IPS DF 6.9 (cell line): ENCODE measurements at places on chromosomes 7 and 10.
A peak's percentile ranks its signal among the peaks of the same experiment; 100 is the strongest.

- no peaks in the 10 kb centered on the region for H3K36me3 ChIP-seq
- no peak overlapping the region for H3K27ac ChIP-seq
- H3K4me1 ChIP-seq, result no peaks in the 10 kb centered on the region
- DNase-seq, result no peak
- H3K4me3 ChIP-seq, result no peak overlapping the region
These were observed 93.4 kb downstream of the ZNF365 start for GRCh38 chr10:62467527-62467926.

GRCh38 chr10:90913774-90914420 is 7.0 kb downstream of the ANKRD1 start:
- H3K36me3 ChIP-seq, result no peaks in the 10 kb centered on the region
- DNase-seq, result no peak
- H3K27ac ChIP-seq, result no peak overlapping the region
- no peaks in the 10 kb centered on the region for H3K4me1 ChIP-seq
- no peak overlapping the region for H3K4me3 ChIP-seq
- H3K27me3 ChIP-seq, result peaks cover 29% of the 10 kb centered on the region

DNA sequence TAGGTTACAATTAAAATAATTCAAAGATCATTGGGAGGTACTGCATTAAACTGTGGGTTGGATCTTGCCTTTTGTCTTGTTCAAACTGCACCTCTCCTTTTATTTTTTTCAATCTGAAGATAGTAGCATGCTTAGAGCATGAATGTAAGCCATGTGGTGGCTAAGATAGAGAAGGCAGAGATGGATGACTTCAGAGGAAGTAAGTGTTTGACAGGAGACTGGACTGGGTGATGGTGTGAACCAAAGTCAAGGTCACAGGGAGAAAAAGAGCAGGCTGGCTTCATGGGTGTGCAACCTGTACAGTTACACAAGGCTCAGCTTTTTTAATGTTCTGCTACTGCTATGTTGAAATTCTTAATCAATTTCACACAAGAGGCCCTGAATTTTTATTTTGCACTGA is 85.6 kb downstream of the ZEB1 start:
- H3K27me3 ChIP-seq, result no peaks in the 10 kb centered on the region
- H3K4me1 ChIP-seq, result no peaks in the 10 kb centered on the region
- no peaks in the 10 kb centered on the region for H3K36me3 ChIP-seq
- H3K4me3 ChIP-seq, result no peak overlapping the region
- H3K27ac ChIP-seq, result no peak overlapping the region
- no peak for DNase-seq

DNA sequence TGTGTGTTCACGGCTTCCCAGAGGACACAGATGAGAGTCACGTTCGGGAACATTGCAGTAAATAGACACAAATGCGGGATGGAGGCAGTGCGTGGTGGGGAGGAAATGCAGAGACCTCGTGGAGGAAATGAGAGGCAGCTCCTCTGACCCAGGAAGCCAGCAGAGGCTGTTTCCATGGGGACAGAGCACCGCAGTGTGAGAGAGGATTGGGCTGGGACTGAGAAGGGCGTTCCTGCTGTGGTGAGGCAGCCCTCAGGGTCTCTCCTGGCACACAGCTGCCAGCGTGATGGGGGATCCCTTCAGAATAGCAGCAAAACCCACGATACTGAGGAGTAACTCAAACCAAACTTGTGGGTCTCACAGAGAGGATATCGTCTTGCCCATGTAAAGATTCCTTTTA is 21.7 kb upstream of the BHLHA15 start:
- no peak overlapping the region for H3K27ac ChIP-seq
- peaks cover 20% of the 10 kb centered on the region for H3K36me3 ChIP-seq
- H3K27me3 ChIP-seq, result no peaks in the 10 kb centered on the region
- H3K4me1 ChIP-seq, result no peaks in the 10 kb centered on the region

- H3K4me3 ChIP-seq, result no peak overlapping the region
- no peaks in the 10 kb centered on the region for H3K27me3 ChIP-seq
- no peaks in the 10 kb centered on the region for H3K4me1 ChIP-seq
- no peaks in the 10 kb centered on the region for H3K36me3 ChIP-seq
- DNase-seq, result no peak
These were observed 63.1 kb upstream of the TFEC start for GRCh38 chr7:116093516-116094301.

GRCh38 chr10:116240157-116240950 is 32.7 kb downstream of the GFRA1 start:
- H3K27ac ChIP-seq, result no peak overlapping the region
- DNase-seq, result no peak
- H3K4me3 ChIP-seq, result no peak overlapping the region
- H3K27me3 ChIP-seq, result no peaks in the 10 kb centered on the region

DNA sequence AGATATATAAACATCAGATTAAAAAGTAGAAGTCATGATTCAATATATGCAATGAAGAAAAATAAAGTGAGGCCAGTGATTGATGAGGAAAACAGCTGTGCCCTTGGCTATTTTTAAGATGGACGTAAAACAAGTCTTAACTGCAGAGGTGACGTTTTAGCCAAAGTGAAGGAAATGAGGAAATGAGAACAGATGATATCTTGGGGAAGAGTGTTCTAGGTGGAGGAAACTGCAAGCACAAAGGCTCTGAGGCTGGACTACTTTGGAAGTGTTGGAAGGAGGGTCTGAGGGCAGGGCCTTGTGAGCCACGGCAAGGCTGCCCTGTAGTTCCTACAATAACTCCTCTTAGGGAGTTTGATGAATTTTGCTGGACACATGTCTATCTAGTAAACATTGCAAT is 140.5 kb upstream of the AKR1E2 start:
- no peak overlapping the region for H3K27ac ChIP-seq
- H3K4me3 ChIP-seq, result no peak overlapping the region
- no peaks in the 10 kb centered on the region for H3K4me1 ChIP-seq
- no peak for DNase-seq
- H3K36me3 ChIP-seq, result no peaks in the 10 kb centered on the region

DNA sequence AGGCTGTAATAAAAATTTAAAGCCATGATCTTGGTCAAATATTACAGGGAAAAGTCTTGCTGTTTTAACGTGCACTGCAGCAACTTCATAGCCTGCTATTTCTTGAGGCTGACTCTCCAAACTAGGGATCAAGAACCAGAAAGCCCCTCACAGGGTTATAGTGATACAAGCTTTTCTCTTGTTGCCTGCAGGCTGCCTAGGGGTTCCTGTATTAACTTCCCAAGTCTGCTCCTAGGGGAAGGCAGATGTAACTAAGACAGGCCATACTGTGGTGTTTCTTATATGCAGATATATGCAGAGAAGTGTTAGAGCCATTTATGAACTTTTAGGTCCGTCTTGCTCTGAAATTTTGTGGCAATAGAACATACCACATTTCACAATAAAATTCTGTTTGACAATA is 175.7 kb downstream of the FOXP2 start:
- H3K27me3 ChIP-seq, result no peaks in the 10 kb centered on the region
- H3K4me3 ChIP-seq, result no peak overlapping the region
- DNase-seq, result no peak
- H3K27ac ChIP-seq, result no peak overlapping the region
- H3K4me1 ChIP-seq, result no peaks in the 10 kb centered on the region

- peaks cover 7% of the 10 kb centered on the region for H3K4me1 ChIP-seq
- no peaks in the 10 kb centered on the region for H3K27me3 ChIP-seq
- no peaks in the 10 kb centered on the region for H3K36me3 ChIP-seq
- no peak overlapping the region for H3K27ac ChIP-seq
- no peak for DNase-seq
These were observed 22.2 kb downstream of the VOPP1 start for GRCh38 chr7:55550010-55550663.

GRCh38 chr10:1736972-1737221 is 428 bp downstream of the ADARB2 start:
- H3K27me3 ChIP-seq, result peaks cover 16% of the 10 kb centered on the region; the same call in 1 of the 2 replicates
- no peaks in the 10 kb centered on the region for H3K4me1 ChIP-seq
- peak overlapping the region; percentile 51; the same call in 1 of the 2 replicates for H3K4me3 ChIP-seq
- no peaks in the 10 kb centered on the region for H3K36me3 ChIP-seq
- DNase-seq, result no peak

GRCh38 chr7:34123316-34123715 is 218.0 kb downstream of the BMPER start:
- no peaks in the 10 kb centered on the region for H3K4me1 ChIP-seq
- no peaks in the 10 kb centered on the region for H3K27me3 ChIP-seq
- H3K4me3 ChIP-seq, result no peak overlapping the region
- DNase-seq, result no peak

DNA sequence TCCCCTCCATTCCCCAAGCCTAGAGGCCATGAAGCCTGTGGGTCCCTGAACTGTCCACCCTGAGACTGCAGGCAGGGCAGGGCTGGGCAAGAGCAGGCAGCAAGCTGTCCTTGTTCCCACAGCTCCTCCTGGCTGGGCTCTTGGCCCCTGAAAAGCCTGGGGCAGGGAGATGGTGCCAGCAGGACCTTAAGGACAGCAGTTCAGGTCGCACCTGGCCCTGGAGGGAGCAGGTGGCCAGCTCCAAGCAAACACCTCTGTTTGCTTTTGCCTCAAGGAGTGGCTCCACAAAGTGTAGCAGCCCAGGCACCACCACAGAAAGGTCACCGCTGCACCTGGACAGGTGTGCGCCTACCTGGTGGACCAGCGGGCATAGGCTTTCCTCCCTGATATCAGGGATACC is 5.2 kb downstream of the RET start:
- H3K4me1 ChIP-seq, result no peaks in the 10 kb centered on the region; the same call in 1 of the 2 replicates
- H3K36me3 ChIP-seq, result no peaks in the 10 kb centered on the region
- DNase-seq, result no peak

- H3K36me3 ChIP-seq, result no peaks in the 10 kb centered on the region
- no peak overlapping the region for H3K4me3 ChIP-seq
- H3K27me3 ChIP-seq, result no peaks in the 10 kb centered on the region
These were observed 178.0 kb downstream of the SRPK2 start for GRCh38 chr7:105210721-105211205.
